Activated CD8-positive, alpha-beta memory T cell treated with anti-CD3 and anti-CD28 coated beads for 1 hour (primary cell): ENCODE measurements at places on chromosomes 4 and X.

DNA sequence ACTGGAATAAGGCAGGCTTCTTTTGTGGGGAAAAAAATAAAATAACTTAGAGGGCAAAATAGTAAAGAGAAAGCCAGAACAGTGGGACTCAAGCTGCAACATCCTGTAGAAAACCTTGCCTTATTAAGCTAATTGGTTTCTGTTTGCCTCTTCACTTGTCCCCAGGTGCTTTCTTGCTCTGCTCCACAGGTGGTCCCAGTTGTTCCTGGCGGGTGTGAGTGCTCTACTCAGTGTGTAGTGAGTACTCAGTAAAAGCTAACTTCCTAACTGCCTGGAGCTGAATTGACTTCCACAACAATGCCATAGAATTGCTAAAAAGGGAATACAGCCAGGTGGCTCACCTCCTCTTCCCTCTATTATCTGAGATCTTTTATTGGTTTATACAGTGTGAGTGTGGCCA is 930.2 kb downstream of the C4orf33 start:
- no peak for DNase-seq

- no peak for DNase-seq
Observed at GRCh38 chrX:24215272-24215671, 65.7 kb downstream of the ZFX start.

GRCh38 chr4:55124322-55125076 is 896 bp downstream of the KDR start:
- DNase-seq: no peak

- DNase-seq: no peak
Observed at GRCh38 chr4:77669946-77670590, 64.4 kb downstream of the CXCL13 start.

DNA sequence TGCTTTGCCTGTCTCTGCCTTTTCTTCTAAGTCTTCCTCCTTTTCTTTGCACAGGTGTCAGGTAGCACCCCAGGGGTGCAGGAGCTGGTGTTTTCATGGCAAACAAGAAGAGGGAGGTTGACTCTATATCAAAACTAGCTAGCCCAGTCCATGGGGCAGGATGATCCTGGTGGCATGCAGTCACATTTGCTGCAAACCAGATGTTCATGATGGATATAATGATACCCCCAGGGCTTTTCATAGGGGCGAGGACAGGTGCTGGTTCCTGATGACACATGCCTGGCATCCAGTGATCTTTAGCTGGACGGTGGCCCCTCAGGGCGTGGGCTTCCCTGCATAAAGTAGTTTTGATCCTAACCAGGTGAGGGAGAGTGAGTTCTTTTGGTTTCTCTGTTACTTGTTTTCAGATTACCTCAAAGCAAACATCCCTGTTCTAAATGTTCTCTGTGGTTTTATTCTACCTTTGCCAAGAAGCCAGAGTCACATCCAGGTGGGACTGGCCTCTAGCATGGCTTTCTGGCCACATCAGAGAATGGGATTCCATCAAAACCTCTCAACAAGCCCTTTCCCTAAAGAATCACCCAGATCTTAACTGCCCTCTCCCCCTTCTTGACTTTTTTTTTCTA is 11.2 kb upstream of the UBA6 start:
- DNase-seq: no peak

DNA sequence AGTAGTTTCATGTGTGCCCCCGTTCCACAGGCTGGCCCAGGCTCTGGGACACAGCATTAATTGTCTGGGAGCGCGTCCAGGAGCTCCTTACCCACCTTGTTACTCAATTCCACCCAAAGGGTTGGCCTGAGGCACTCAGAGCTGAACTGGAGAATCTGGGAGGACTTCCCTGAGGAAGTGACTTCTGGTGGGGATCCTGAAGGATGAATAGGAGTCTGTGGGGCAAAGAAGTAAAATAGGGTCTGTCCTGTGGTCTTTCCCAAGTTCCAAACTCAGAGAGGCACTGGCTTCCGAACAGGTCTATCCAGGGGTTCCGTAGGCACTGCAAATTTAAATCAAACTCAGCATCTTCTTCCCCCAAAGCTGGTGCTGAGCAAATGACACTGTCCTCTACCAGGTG is 204.3 kb downstream of the AFAP1 start:
- DNase-seq: no peak

DNA sequence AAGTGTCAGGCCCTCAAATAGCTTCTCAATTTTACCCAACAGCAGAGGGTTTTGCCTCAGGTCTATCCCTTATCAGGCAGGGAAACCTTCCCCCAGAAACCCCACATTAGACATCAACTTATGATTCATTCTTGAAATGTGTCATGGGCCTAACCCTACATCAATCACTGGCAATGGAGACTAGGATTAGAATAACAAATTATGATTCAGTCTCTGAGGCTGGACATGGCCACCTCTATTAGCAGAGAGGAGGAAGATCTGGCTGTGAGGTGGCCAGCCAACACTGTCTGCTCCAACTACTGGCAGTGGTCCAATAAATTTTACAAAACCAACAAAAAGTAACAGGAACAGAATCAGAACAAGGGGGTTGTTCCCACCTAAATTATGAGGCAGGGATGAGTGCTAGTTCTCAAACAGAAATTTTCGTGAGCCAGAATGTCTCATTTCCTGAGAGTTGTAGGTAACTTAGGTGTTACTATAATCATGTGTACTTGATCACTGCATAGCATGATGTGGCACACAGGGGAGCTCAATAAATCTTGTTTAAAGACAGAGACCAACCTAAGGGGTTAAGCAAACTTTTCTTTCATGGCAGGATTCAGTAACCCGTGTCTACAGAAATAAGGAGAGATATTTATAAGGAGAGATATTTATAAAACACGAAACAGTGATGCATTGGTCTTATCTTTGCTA is 126.8 kb downstream of the NFKB1 start:
- DNase-seq: no peak

- DNase-seq: no peak
Observed at GRCh38 chrX:15749642-15750610, 11.9 kb downstream of the CA5B start.

DNA sequence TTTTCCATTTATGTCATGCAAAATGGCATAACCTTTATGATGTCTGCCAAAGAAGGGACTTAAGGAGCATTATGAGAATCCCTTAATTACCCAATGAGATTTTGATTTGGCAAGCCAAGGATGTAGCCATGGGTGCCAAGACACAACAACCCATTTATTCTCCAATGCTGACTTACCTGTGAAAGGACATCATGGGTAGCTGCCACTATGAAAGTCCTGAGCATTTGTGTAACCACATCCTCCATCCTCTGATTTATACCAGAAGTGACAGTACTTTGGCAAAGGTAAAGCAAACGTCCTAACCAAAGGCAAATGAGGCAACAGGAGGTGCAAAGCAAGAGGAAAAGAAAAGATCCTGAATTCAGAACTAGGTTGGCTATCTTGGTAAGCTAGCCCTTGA is 87.3 kb upstream of the EMCN start:
- no peak for DNase-seq

GRCh38 chrX:82961129-82961528 is 547.0 kb upstream of the POU3F4 start:
- DNase-seq: no peak

- DNase-seq: no peak
Observed at GRCh38 chr4:151921386-151921785, 160.6 kb upstream of the GATB start.

DNA sequence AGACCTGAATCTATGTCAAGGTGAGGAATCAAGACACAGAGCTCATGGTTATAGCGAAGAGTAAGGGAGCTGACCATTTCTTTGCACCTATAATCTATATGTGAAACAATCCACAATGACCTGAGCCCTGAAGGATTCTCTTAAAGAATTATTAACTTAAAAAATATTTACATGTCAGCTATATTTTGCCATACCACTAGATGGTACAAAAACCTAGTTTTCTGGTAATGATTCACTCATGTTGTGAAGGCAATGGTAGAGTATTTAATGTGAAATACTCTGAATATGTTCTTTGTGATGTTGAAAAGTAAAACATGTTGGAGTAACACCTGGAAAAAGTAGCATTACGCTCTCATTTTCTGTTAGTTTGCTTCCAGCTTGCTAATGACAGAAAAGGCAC is 40.0 kb downstream of the VGLL1 start:
- no peak for DNase-seq

DNA sequence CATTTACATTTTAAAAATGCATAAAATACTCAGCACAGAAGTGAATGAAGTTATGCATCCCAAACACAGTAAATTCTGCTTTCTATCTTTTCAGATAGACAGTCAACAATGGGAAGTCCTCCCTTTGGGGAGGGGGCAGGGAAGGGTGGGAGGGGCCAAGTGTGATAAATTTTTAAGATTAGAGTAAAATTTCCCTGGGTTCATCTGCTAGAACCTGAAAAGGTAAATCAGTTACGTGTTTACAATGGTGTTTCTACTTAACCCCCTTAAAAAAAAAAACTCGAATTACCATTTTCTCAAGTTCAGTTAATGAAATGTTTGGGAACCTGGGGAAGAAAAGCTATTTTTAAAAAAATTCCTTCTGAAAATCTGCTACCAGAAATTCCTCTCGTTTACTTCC is 9.1 kb downstream of the PITX2 start:
- DNase-seq: no peak

DNA sequence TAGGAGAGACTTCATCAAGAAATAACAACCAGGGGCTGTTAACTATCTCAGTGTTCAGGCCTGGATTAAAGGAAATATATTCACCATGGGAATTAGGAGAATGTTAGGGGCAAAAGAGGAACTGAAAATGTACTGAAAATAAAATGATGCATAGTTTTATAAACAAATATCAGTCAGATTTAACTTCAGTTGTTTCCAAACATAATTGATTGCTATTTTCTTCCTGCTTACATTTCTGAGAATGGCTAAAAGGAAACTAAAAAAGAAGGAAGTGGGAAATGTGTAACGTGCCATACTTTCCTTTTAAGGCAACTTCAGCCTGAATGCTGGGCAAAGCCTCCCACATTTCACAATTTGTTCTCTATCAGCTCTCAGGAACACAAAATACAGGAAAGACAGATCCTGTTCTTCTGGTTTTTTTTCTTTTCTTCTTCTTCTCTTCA is 178.1 kb downstream of the MAML3 start:
- no peak for DNase-seq

GRCh38 chrX:114650351-114650750 is 66.5 kb downstream of the HTR2C start:
- DNase-seq: no peak

- DNase-seq: no peak
Observed at GRCh38 chrX:85611926-85612325, 232.5 kb upstream of the POF1B start.

DNA sequence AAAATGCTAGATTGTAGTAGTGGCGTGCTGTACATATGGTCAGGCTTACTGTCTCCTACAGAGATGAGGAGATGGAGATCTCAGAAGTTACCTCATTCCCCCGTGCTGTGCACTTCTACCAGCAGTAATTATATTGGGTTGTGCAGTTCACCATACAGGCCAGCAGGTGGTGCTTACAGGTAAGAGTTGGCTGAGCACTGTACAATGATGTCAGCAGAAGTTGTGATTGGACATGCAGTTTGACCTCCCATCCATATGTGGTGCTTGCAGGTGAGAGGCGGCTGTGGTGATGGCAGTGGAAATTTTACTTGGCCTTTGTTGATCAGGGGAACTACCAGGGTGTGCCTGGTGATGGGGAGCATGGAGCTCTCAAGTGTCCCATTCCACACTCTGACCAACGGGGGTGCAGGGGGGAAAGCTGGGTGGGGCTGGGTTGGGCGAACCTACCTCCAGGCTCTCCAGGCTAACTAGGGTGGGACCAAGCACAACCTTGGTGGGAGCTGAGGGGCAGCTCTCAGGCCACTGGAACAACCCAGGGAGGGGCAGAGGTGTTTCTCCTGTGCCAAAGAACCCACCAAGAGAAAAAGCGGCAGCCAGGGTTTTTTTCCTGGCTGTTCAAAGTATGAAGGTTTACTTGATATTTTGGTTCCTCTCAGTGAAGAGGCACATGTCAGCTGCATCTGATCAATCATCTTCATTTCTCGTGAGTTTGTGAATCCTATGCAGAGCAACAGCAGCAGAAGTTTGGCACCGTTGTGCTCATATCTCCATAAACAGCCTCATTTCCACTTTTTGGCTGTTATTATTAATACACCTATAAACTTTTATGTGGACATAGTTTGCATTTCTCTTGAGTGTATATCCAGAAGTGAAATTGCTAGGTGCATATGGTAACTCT is 73.8 kb upstream of the FREM3 start:
- no peak for DNase-seq

DNA sequence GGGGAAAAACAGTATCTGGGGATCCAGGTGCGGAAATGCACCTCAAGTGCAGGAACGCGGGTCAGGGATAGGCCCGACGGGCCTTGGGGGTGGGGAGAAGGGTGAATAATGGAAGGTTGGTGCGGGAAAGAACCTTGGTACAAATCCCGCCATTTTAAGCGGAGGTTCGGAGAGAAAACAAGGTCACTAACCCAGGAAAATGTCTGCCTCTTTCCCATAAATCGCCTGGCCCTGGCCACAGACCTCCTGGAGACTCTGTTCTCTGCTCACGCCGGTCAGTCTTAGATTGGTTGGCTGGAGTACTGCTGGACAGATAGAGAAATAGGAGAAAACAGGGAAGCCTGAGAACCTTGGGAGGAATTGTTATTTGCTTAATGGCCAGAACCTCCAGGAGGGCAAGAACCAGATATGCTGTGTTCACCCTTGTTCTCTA is 897 bp upstream of the FBXL5 start:
- no peak for DNase-seq

- DNase-seq: no peak
Observed at GRCh38 chr4:24515698-24516097, 68.7 kb downstream of the DHX15 start.

DNA sequence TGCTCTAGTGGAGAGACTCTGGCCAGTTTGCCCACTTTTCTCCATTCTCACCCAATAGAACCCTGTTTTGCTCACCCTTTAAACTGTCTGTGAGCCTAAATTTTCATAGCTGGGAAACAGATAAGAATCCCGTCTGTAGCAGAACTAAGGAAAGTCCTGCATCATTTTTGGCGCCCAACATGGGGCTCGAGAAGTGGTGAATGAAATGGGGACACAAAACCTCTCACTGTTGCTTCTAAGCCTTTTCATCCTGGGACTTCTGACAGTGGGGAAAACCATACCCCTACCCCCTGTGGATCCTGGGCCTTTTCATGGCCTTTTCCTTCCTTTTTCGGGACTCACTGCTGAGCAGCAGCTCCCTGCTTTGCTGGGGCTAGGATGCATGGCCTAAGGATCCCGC is 189.9 kb downstream of the INPP4B start:
- DNase-seq: no peak

GRCh38 chr4:72875138-72875537 is 194.4 kb downstream of the COX18 start:
- no peak for DNase-seq

- no peak for DNase-seq
Observed at GRCh38 chrX:110703641-110704040, 92.0 kb downstream of the CHRDL1 start.

GRCh38 chr4:182560358-182560757 is 317.2 kb downstream of the TENM3 start:
- no peak for DNase-seq

DNA sequence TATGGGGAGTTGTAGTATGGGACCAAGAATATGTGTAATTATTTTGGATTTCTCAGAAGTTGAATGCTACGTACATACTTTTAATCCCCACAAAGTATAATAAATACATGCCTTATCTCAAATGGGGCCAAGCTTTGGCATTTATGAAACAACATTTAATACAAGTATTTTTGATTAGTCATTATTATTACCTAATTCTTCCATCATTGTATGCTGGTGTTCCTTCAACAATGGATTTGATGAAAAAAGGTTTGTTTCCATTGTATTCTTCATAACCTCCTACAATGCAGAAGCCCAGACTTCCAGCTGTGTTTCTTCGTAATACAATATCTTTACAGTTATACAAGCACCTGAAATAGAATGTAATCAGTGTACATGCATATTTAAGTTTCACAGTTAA is 83.8 kb downstream of the FIP1L1 start:
- DNase-seq: no peak

- no peak for DNase-seq
Observed at GRCh38 chr4:8171984-8172924, 13.6 kb upstream of the ABLIM2 start.
